ENCODE measurements at places on chromosomes 7 and 10.

DNA sequence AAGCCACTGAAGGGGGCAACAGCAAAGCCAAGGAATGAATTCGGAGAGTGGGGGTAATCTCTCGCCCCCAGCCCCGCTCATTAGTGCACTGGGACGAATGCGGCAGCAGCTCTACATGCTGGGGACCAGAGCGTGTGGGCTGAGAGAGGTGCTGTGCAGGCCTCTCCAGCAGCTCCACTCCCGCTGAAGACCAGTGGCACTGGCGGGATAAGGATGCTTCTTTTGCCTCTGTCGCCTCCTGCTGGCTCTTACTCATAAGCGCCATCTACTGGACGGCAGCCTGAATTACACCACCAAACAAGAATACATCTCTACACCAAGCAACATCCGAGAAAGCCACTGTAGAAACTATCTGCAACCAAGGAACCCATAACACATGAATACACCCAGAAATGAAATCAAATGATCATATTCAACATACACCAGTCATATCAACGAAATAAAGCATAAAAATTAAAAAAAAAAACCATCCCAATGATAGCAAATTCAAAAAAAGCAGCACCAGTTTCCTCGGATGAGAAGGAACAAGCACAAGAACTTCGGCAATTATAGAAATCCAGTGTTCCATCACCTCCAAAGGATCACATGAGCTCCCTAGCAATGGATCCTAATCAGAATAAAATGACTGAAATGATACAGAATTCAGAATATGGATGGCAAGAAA is 79.0 kb upstream of the TMEM168 start:
- no peak for DNase-seq

GRCh38 chr10:1573981-1574380 is 163.3 kb downstream of the ADARB2 start:
- DNase-seq = no peak

DNA sequence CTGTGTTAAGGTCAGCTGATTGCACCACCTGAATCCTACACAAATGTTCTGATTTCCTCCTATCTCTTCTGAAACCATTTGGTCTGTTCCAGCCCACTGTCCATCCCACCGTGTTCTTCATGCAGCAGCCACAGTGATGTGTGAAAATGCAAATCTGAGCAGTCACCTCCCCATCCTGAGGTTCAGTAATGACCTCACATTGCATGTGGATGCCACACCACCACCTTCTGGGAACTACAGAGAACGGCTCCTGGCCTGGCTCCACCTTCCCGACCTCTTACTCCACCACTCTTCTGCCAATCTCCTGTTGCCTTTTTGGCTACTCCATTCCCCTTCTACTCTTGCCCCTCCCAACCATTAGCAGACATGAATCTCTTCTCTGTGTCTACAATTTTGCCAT is 244.4 kb downstream of the TNS3 start:
- no peak for DNase-seq

GRCh38 chr10:107163881-107164861 is at the start of gene SORCS1:
Gene SORCS1, minus strand, starts transcription at chr10:107164706.
- DNase-seq = peak; percentile 9

- no peak for DNase-seq
Measured at GRCh38 chr7:95927756-95928155, 155.4 kb downstream of the DYNC1I1 start.

GRCh38 chr10:51103554-51104217 is 29.4 kb downstream of the PRKG1 start:
- DNase-seq = no peak

- no peak for DNase-seq
Measured at GRCh38 chr10:89981891-89982290, 280.5 kb downstream of the KIF20B start.

GRCh38 chr7:94004024-94004951 is at the start of gene BET1:
Gene BET1, minus strand, starts transcription at chr7:94004355. Its CDS starts 139 bp downstream, at chr7:94004216.
- DNase-seq = peak; percentile 86

DNA sequence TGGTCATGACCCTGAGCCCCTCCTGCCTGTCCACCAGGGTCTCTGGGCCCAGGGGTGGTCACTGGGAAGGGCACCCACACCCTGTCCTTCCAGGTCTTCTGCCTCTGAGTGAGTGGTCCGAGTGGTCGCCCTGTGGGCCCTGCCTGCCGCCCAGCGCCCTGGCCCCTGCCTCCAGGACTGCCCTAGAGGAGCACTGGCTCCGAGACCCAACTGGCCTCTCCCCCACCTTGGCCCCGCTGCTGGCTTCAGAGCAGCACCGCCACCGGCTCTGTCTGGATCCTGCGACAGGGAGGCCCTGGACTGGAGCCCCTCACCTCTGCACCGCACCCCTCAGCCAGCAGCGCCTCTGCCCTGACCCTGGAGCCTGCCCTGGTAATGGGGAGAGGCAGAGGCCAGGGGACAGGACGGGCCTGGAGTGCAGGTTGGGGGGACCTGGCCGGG is 13.9 kb upstream of the ZNF862 start:
- no peak for DNase-seq

GRCh38 chr10:3701491-3701890 is 83.5 kb downstream of the KLF6 start:
- no peak for DNase-seq

GRCh38 chr10:44280226-44281014 is 104.5 kb downstream of the CXCL12 start:
- DNase-seq = no peak

- DNase-seq = no peak
Measured at GRCh38 chr10:69869291-69869961, 67.7 kb downstream of the COL13A1 start.

DNA sequence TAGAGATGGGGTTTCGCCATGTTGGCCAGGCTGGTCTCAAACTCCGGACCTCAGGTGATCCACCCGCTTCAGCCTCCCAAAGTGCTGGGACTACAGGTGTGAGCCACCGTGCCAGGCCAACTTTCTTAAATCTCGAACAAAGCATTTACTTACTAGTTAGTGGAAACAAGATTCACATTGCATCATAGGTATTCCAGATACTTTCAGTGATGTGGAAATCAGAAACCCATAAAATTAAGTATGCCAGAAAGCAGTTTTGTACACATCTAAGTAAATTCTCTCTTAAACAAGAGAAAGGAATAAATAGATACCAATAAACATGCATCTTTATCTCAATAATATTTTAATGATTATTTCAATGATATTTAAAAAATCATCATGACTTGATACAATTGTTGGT is 75.5 kb downstream of the DGKI start:
- DNase-seq = no peak

- DNase-seq = no peak
Measured at GRCh38 chr7:151851145-151851751, 25.7 kb downstream of the PRKAG2 start.

GRCh38 chr7:155187061-155187785 is 110.5 kb upstream of the INSIG1 start:
- no peak for DNase-seq

DNA sequence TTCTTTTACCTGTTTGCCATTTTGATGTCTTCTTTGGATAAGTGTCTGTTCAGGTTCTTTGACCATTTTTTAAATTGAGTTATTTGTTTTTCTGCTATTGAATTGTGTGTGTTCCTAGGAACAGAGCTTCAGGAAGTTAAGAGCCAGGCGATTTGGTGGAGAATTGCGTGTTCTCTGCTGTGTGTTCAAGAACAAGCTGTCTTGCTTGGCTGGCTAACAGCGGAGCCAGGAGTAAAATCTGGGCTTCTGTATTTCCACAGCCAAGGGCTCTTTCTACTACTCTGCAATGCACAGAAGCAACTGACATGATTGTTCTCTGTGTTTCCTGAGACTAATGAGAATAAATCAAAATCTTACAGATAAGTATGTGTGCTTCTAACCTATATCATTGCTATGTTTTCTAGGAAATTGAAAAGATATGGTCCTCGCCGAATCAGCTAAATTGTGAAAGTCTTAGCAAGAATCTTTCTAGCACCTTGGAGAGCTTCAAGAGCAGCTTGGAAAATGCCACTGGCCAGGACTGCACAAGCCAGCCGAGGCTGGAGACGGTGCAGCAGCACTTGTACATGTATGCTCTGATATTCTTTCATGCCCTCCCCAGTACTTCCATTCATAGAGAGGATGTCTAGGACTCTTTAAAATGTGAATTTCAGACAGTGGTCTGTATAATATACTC is 124.2 kb downstream of the ABCA13 start:
- DNase-seq = no peak

GRCh38 chr10:77251297-77252013 is 386.2 kb downstream of the KCNMA1 start:
- DNase-seq = no peak

GRCh38 chr7:151923097-151923876 is 33.0 kb upstream of the GALNTL5 start:
- no peak for DNase-seq

- no peak for DNase-seq
Measured at GRCh38 chr7:117675497-117676435, 195.9 kb downstream of the CFTR start.

- no peak for DNase-seq
Measured at GRCh38 chr7:4099651-4100050, 582.4 kb upstream of the FOXK1 start.

- no peak for DNase-seq
Measured at GRCh38 chr7:1348096-1348822, 111.0 kb downstream of the MICALL2 start.

DNA sequence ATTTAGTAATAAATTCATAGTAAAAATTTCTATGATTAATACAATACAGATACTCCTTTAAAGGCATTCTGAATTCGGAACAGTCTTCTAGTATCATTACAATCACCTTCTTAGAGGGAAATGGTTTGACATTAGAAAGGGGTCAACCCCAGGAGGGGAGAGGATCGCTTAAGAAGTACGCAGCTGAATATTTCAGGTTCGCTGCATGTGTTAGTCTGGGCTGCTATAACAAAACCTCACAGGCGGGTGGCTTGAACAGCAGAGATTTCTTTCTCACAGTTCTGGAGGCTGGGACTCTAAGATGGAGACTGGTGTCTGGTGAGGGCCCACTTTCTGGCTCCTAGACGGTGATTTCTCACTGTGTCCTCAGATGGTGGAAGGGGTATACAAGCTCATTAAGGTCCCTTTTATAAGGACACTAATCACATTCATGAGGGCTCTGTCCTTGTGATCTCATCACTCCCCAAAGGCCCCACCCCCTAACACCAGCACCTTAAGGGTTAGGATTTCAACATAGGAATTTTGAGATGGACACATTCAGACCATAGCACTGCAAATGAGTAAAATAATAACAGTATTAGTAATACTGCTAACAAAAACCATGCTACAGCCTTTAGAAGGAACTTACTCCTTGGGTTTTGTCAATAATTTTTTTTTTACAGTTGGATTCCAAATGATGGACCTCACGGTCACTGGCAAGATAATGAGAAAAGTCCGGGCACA is 34.0 kb downstream of the GNA12 start:
- DNase-seq = no peak

DNA sequence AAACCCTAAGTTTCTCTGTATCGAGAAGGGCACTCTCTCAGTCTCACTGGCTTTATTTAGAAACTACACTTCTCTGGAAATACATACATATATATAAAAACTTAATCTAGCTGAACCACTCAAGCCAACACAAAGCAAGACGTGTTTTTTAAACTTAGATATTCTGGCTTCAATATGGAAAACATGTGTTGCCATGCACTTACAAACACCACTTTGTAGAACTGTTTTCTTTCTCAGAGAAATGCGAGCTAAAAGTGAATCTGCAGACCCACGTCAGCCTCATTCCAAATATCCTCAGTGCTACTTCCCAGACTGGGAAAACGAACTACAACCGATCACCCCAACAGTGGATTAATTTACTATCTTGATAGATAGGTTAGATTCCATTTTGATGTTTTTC is 1.7 kb downstream of the CCDC3 start:
- no peak for DNase-seq

DNA sequence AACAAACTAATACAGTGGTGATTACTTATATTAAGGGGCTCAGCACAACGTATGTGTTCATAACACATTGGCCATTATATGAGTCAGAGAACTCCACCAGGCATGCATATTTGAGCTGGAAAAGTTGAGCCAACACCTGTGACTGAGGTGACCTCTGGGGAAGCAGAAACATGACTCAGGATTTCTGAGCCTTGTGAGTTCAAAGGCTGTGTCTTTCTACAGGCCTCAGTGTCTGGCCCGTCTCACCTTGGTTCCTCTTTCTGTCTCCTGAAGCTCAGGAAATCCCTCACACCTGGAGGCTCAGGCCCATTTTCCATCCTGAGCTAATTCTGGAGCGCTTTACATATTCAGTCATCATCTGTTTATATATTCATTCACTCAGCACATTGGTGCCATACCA is 230.9 kb upstream of the AGK start:
- no peak for DNase-seq

- DNase-seq = no peak
Measured at GRCh38 chr10:85147346-85148250, 819.2 kb downstream of the CCSER2 start.

GRCh38 chr10:3595736-3596135 is 189.3 kb downstream of the KLF6 start:
- no peak for DNase-seq

DNA sequence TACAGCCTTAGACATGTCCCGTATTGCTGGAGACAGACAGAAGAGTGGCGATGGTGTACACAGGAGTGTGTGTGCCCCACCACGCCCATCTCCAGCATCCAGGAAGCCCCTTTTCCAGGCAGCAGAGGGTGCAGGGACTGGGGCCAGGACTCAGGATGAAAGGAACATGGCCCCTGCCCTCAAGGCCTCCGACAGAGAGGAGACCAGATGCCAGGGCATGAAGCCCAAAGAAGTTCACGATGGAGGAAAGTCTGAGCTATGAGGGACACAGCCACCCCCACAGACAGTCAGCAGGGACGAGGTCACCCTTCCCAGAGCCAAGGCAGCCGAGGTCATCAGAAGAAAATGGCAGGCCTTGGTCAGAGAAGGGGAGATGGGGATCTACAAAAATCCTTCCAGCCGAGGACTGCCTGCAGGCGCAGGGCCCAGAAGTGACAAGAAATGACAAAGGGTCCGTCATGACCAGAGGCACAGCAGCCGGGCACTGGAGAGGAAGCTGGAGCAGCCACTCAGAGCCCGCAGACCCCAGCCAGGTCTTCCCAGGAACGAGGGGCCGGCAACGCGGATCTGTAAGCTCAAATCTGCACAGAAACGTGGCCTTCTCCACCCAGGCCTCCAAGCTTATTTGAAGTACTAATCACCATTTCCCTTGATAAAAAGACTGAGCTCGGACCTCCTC is 78.7 kb upstream of the PPP2R2D start:
- no peak for DNase-seq

- no peak for DNase-seq
Measured at GRCh38 chr10:129716211-129716681, 247.8 kb downstream of the EBF3 start.

GRCh38 chr10:76645341-76645740 is 992.3 kb downstream of the KCNMA1 start:
- DNase-seq = no peak

GRCh38 chr7:46654546-46655443 is 733.7 kb upstream of the IGFBP3 start:
- no peak for DNase-seq

- no peak for DNase-seq
Measured at GRCh38 chr10:31940839-31941653, 12.4 kb upstream of the ARHGAP12 start.

DNA sequence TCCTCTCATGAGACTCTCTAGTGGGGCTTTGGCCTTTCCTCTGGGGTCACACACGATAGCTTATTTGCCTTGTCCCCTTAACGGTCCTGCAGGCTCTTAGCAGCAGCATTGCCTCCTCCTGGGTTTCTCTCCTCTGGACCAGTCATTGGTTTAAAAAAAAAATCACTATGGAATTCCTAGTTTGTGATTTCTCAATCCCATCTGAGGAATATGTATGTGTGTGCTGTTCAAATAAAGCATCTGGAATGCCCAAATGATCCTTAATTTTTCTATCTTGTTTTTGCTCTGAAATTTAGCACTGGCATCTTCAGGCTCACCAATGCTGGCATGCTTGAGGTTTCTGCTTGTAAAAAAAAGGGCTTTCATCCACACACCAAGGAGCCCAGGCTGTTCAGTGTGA is 30.5 kb downstream of the ACTA2 start:
- DNase-seq = no peak

Data from activated gamma-delta T cell (primary cell).